ENCODE measurements at places on chromosomes 13 and 19. TPM values are rescaled to one million over a fixed set of nuclear protein-coding genes. Genes with fewer than 3 reads are reported as not detected.
A peak's percentile ranks its signal among the peaks of the same experiment; 100 is the strongest.

Gene SYNGR4
- total RNA-seq: 1.0 TPM

Gene EVI5L
- total RNA-seq: 5.5 TPM

Gene FUT2
- not detected for total RNA-seq

Gene ZNF527
- total RNA-seq: 9.6 TPM

Gene SYCN
- total RNA-seq: not detected

Gene FCAR
- not detected for total RNA-seq

Gene ZNF490
- 11.2 TPM for total RNA-seq

Gene SRRM5
- 0.61 TPM for total RNA-seq

Gene DBP
- total RNA-seq: 15.7 TPM

Gene CYP4F12
- total RNA-seq: not detected

Gene ACER1
- not detected for total RNA-seq

Gene PGLYRP2
- total RNA-seq: not detected

Gene SHISA7
- not detected for total RNA-seq

- DNase-seq: no peak
Observed at GRCh38 chr13:61146571-61146970, 269.1 kb downstream of the PCDH20 start.

DNA sequence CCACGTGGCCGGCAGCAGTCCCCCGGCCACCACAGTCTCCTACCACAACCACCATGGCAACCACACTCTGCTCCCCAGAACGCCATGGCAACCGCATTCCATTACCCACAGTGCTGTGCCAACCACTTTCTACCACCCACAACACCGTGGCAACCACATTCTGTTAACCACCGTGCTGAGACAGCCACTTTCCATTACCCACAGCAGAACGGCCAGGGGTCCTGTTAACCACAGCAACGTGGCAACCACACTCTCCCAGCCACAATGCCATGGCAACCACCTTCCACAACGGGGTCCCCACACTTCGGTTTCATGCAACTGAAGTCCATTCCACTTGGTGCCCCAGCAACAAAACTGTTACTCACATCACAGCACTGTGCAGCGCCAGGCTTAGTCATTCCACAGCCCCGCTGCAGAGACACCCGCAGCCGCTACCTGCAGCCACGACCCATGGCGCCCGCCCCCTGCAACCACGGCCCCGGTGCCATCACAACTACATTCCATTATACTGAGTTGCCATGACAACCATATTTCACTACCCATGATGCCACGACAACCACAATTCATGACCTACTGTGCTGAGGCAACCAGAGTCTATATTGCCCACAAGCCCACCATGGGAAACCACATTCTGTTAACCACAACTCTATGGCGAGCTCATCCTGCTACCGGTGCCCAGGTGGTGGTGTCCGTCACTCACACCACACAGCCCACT is 10.0 kb downstream of the DPF1 start:
- DNase-seq: no peak

DNA sequence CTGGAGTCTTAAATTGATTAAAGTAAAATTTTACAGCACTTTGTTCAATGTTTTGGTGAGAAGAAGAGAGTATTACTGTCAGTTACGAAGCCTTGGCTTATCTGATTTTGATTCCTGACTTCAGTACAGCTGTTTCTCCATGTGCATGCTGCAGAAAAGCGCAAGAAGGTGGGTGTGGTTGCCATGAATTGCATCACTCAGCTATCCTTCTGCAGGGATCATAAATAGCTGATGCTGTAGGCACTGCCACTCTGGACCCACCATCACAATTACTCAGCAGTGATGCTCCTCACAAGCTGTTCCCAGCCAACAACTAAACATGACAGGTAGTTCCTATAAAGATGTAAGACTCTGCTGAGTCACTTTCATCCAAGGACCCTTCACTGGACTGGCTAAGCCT is 321.2 kb downstream of the IRS2 start:
- DNase-seq: no peak

DNA sequence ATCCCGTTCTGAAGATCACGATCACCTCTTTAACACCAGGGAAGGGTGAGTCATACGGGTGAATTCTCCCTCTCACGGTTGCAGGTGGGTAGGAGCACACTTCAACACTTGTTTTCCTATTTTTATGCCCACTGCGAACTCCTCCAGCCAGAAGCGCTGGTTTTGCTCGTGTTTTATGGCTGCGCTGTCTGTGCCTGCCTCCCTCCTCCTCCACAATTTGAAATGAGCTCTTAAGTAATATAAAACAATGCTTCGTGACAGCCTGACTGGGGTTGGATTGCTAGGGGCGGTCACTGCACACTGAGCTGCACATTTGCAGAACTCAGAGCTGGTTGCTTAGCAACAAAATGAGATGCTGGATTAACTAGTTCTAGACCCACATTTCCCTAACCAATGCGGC is 12.9 kb downstream of the CCDC70 start:
- no peak for DNase-seq

GRCh38 chr19:4496304-4496703 is 22.0 kb downstream of the PLIN4 start:
- no peak for DNase-seq

GRCh38 chr13:19927117-19927748 is 31.3 kb upstream of the ZMYM2 start:
- DNase-seq: peak; percentile 57

GRCh38 chr13:72620874-72621273 is 106.6 kb downstream of the MZT1 start:
- no peak for DNase-seq

GRCh38 chr13:102846261-102847015 is 606 bp downstream of the ERCC5 start:
- DNase-seq: peak; percentile 69

DNA sequence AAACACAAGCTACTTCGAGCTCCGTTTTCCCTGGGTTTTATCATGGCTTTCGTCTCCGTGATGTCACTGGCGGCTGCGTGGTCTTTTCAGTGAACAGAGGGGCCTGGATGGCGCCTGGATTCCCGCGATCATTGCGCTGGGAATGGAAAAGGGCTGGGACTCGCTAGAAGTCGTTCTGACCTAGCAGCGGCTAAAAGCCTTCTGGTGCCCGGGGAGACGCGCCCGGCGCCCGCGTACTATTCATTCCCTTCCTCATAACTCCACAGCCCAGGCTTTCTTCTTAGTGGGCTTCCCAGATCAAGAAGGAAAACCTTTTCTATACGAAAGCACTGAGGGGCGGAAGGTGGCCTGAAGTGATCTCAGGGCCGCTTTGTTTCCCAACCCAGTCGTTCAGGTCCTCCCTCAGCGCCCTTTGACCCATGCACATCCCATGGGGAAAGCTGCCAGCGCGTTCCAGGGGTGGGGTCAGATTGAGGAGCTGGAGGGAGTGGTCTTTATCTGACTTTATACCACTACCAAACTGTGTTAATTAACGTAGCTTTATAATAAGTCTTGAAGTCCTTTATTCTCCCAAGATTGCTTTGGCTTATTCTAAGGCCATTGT is 96.6 kb downstream of the ELF1 start:
- DNase-seq: no peak

- DNase-seq: peak; percentile 18
Observed at GRCh38 chr19:39539165-39539517, 820 bp downstream of the EID2 start.

- DNase-seq: no peak
Observed at GRCh38 chr19:47413941-47414340, 5.4 kb downstream of the MEIS3 start.

GRCh38 chr13:89925107-89925506 is 1422.4 kb upstream of the MIR17HG start:
- DNase-seq: no peak

DNA sequence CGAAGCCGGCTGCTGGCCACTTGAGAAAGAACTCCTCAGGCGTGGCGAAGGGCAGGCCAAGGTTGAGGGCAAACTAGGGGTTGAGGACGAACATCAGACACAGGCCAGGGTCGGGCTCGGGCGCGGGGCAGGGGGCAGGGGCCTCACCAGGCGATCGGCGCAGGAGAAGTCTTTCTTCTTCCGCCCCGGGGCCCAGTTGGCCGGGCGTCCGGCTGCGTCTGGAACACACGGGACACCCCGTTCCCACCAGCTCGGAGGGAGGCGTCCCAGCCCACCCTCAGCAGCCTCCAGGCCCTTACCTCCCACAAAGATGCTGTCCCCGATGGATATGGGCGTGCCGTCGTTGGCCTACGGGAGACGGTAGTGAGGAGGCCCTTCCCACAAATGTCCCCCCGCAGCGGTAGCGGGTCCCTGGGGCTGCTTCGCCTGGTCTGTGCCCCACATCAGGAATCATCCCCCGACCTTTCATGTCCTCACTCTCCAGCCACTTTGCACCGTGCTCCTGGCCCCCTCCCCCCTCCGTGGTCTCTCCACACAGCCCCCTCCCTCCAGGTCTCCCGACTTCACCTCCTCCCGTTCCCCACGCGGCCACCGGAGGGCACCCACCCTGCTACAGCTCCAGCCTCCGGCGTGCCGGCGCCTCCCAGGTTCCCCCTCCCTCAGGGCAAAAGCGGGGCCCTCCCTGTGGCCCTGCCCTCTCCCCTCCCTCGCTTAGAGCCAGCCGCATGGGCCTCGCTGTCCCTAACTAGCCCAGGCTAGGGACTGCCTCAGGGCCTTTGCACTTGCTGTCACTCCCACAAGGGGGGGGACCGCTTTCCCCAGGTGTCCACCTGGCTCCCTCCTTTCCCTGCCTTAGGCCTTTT is 4.8 kb downstream of the PNKP start:
- DNase-seq: peak; percentile 43

- DNase-seq: no peak
Observed at GRCh38 chr19:5648464-5648863, 25.6 kb downstream of the SAFB start.

- DNase-seq: no peak
Observed at GRCh38 chr19:31352782-31353651, 3.8 kb upstream of the TSHZ3 start.
